Activated CD4-positive, alpha-beta T cell treated with anti-CD3 and anti-CD28 coated beads for 48 hours (primary cell): ENCODE measurements at places on chromosomes 5 and 9.

- DNase-seq = no peak
Observed at GRCh38 chr9:117403848-117404247, 11.0 kb downstream of the ASTN2 start.

DNA sequence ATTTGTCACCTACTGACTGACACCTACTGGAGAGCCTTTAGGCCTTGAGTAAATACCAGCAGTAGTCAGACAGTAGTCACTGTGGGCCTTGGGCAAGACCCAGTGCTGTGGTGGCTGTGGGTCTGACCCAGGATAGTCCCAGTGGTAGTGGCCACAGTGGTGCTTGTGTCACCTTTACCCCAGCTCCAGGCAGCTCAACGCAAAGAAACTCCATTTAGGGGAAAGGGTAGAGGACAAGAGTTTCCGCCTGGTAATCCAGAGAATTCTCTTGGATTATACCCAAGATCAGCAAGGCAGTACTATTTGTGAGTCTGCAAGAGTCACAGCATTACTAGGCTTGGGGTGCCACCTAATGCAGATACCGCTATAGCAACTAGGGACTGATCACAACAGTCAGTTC lies 28.9 kb downstream of the CERT1 start:
- DNase-seq = no peak

DNA sequence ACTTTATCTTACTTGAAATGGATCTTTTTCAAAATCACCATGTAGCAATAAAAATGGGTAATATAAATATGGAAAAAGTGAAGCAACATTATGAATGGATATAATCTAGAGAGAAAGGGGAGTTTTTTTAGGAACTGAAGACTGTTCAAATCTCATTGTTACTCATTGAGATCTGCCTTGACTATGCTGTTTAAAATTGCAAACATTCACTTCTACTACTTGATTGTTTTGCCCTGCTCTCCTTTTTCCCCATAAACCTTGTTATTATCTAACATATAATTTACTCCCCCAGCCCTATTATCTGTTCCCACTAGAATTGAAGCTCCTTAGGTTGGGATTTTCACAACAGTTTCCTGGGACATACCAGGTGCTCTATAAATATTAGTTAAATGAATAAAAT lies 22.0 kb downstream of the PAM start:
- no peak for DNase-seq

GRCh38 chr5:148091991-148092964 lies 28.5 kb downstream of the SPINK5 start:
- no peak for DNase-seq

DNA sequence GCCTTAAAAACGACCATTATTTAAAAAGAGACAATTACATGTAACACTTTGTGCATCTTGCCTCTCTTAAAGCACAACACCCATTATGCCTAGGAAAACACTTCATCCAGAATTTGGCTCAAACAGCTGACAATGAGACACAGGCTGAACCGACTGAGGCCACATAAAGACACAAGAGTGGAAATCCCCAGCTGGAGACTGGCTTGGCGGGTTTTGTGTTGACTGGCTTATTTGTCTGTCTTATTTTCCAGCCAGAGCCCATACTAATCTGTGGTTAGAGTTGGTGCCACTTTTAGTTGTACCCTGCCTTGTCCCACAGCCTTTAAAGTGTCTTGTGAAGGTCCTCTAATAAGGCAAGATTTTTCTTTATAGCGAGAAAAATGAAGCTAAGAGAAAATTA lies 21.2 kb downstream of the TRIM14 start:
- peak; percentile 66 for DNase-seq
